ENCODE measurements at places on chromosomes 11 and 22.

GRCh38 chr22:32574958-32575910 lies 100.6 kb downstream of the FBXO7 start:
- DNase-seq: no peak
- peak overlapping the region; percentile 45 for H3K27ac ChIP-seq
- H3K27me3 ChIP-seq: no peaks in the 10 kb centered on the region
- no peaks in the 10 kb centered on the region for H3K36me3 ChIP-seq

DNA sequence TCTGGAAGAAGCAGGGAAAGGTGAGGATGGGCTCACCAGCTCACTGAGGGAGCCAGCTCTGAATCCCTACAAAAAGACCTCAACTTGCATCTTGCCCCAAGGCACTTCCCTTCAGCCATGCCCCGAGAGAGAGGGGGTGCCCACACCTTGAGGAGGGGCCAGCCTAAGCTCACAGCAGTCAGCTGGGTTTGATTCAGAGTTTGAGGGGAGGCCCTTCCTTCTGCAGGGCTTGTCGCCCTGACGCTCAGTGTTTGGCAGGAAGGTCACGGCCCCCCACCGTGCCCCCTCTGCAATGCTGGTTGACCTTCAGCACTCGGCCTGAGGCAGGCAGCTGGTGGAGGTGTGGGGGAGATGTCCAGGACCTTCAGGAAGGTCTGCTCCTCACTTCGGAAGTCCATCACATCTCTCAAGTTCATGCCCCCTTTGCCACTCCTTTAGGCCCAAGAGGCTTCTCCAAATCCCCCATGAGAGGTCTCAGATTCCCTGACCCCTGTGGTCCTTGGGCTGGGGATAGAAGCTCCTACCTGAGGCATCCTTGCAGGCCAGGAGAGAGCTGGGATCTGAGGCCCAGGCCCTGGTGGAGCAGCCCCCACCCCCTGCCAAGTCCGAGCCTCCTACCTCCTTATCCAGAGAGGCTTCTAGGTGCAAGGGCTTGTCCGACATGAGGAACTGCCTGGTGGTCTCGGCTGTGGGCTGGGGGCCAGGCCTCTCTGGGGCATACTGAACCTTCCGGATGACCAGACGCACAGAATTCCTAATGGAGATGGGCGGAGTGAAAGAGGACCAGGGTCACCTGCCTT lies 37.6 kb downstream of the TPBGL start:
- no peak for DNase-seq
- H3K27ac ChIP-seq: no peak overlapping the region
- H3K27me3 ChIP-seq: no peaks in the 10 kb centered on the region
- no peaks in the 10 kb centered on the region for H3K4me1 ChIP-seq
- H3K4me3 ChIP-seq: no peak overlapping the region

DNA sequence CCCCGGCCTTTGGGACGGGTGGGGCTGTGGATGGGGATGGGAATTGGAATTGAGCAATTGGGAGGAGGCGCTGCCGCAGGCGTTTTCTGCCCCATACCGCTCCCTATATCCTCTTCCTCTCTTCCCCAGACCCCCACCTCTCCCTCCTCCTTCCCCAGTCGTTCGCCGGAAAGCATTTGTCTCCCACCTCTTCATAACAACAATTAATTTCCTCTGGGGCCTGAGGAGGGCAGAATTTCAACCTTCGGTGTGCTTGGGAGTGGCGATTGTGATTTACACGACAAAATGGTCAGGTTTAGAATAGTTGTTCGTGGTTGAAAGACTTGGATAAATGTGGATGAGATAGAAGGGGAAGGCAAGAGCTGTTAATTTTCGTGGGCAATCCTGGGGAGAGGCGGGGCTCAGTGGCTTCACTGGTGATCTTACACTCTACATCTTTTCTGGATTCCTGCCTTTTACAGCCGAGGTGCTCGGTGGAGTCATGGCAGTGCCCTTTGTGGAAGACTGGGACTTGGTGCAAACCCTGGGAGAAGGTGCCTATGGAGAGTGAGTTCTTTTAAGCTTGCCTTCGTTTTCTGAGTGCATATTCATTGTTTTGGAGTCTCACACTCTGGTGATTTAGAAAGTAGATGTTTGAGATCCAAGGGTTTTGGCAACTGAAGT lies 1.5 kb downstream of the CHEK1 start:
- no peaks in the 10 kb centered on the region for H3K27me3 ChIP-seq
- peak overlapping the region; percentile 92 for H3K27ac ChIP-seq
- H3K36me3 ChIP-seq: peaks cover 3% of the 10 kb centered on the region
- peaks cover 19% of the 10 kb centered on the region for H3K4me1 ChIP-seq

DNA sequence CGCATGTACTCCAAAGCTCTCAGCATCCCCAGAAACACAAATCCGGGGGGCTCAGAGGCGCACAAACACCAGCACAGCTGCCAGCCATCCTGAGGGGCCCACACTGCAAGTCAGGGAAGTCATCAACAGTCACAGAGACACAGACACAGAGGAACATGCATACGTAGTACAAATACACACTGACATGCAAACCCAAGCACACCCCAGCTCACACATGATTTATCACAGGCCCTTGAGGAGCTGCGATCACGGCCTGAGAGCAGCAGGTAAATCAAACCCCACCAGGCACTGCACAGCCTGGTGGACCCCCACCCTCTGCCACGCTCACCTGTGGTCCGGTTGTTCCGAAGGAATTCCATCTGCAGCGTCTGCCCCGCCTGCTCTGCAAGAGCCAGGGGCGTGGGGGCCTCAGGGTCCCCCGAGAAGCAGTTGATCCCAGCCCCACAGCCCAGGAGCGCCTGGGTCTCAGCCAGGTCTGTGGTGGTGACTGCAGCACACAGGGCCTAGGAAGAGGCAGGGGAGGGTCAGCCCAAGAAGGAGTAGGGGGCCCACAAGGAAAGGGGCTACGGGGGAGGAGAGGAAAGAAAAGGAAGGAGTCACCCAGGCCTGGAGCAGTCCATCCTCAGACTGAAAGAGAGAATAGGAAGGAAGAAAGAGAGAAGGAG lies 28.5 kb upstream of the PDE2A start:
- H3K4me1 ChIP-seq: peaks cover 40% of the 10 kb centered on the region
- H3K27me3 ChIP-seq: no peaks in the 10 kb centered on the region
- DNase-seq: no peak
- H3K36me3 ChIP-seq: peaks cover 65% of the 10 kb centered on the region

DNA sequence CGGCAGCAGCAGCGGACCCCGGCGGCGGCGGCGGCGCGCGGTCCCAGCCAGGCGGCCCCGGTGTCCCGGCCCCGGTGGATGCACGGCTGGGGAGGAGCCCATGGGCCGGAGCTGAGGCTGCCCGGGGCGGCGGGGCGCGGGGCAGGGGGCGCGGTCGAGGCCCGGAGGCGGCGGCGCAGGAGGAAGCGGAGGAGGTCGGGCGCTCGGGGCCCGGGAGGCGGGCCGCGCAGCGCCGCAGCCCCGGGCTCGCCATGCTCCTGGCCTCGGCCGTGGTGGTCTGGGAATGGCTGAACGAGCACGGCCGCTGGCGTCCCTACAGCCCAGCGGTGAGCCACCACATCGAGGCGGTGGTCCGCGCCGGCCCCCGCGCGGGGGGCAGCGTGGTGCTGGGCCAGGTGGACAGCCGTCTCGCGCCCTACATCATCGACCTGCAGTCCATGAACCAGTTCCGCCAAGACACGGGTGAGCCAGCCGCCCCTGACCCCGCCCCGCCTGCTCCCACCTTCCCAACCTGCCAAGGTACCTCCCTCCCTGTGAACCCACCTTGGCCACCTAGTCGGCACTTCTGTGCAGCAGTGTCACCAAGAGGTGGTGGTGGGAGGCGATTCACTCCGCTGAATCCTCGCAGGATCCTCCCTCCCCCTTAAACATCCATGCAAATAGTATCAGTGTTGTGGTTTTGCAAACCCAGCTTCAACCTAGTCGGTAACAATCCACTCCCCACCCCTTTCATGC lies 580 bp downstream of the DTX4 start:
- no peaks in the 10 kb centered on the region for H3K27me3 ChIP-seq
- peak overlapping the region; percentile 76 for H3K27ac ChIP-seq
- no peak for DNase-seq
- H3K36me3 ChIP-seq: no peaks in the 10 kb centered on the region
- H3K4me3 ChIP-seq: peak overlapping the region; percentile 90
- H3K4me1 ChIP-seq: peaks cover 24% of the 10 kb centered on the region

GRCh38 chr11:59289356-59290181 lies 69.1 kb upstream of the OR5AN1 start:
- no peaks in the 10 kb centered on the region for H3K36me3 ChIP-seq
- DNase-seq: no peak
- no peaks in the 10 kb centered on the region for H3K4me1 ChIP-seq

DNA sequence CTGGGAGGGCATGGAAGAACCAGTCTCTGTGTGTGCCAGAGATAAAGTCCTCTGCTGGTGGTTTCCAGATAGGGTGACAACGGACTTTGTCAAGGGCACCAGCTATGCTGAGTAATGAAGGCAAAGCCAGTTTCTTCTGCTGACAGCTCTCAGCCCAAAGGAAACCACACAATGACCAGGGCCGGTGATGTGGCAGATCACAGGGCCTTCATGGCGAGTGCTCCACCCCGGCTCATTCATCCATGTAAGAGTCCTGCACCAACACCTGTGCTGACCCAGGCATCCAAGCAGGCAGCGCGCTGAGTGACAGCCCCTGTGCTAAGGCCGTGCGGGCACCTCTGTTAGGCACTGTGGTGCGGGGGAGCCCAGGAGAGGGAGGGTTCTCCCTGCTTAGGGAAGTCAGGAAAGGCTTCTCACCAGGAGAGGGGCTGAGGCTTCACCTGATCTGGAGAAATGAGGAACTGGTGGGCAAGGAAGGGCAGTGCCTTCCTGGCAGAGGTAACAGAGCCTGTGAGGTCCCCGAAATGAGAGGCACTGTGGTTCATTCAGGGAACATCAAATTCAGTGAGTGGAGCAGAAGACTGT lies 33.8 kb downstream of the TP53I11 start:
- H3K36me3 ChIP-seq: no peaks in the 10 kb centered on the region
- no peak overlapping the region for H3K4me3 ChIP-seq
- no peaks in the 10 kb centered on the region for H3K4me1 ChIP-seq
- no peaks in the 10 kb centered on the region for H3K27me3 ChIP-seq

DNA sequence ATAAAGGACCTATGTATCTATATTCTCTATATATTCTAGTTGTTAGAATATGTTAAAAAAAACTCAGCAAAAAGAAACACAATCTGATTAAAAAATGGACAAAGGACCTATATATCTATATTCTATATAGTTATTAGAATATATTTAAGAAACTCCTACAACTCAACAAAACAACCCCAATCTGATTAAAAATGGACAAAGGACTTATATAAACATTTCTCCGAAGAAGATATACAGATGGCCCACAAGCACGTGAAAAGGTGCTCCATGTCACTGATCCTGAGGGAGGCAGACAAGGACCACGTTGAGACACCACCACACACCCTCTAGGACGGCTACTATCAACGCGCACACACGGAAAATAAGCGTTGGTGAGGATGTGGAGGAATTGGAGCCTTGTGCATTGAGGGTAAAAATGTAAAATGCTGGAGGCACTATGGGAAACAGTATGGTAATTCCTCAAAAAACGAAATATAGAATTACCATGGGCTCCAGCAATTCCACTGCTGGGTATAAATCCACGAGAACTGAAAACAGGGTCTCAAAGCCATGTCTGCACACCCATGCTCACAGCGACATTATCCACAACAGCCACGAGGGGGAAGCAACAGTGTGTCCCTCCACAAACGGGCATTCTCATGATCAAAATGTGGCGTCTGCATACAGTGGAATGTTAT lies 22.7 kb downstream of the YPEL1 start:
- H3K4me3 ChIP-seq: peak overlapping the region; percentile 4
- H3K36me3 ChIP-seq: no peaks in the 10 kb centered on the region
- DNase-seq: no peak

DNA sequence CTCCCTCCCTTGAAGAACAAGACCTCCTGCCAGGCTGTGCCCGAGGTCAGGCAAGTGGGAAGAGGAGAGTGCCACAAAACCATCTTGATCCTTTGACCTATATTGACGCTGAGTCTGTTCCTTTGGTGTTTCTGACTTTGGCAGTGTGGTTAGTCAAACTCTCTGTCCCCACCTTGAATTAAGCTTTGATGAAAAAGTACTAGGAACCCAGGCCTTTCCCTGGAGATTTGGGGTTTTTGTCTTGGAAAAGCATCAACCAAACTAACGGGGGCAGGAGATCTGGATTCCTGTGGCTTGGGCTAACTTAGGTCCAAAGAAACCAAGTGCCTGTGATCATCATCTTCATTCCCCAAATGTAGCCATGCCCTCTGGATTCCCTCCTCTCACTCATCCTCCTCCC lies 40.4 kb downstream of the ARFGAP2 start:
- H3K4me3 ChIP-seq: no peak overlapping the region
- H3K36me3 ChIP-seq: peaks cover 13% of the 10 kb centered on the region
- peak; percentile 19 for DNase-seq
- H3K27ac ChIP-seq: no peak overlapping the region
- H3K27me3 ChIP-seq: no peaks in the 10 kb centered on the region

GRCh38 chr11:119370486-119371046 lies 10.9 kb downstream of the USP2 start:
- no peak for DNase-seq
- no peaks in the 10 kb centered on the region for H3K27me3 ChIP-seq
- no peaks in the 10 kb centered on the region for H3K36me3 ChIP-seq
- peak overlapping the region; percentile 42 for H3K27ac ChIP-seq
- peaks cover 79% of the 10 kb centered on the region for H3K4me1 ChIP-seq

DNA sequence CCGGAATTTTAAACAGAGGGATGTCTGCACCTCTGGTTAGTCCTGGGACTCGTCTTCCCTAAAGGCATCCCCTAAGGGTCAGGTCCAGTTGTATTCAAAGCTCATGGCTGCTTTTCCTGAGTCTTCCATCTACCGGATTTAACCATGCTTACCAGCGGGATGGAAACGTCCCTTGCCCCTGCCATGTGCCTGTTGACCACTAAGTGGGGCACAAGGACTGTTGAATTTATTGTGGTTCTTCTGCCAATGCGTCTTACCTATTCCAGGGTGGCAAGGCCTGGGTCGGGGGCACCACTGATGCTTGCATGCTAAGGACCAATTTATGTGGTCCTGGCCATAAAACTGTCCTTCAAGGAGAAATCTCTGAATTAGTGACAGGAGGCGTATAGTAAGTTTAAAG lies 25.6 kb downstream of the ANKRD42 start:
- no peak overlapping the region for H3K4me3 ChIP-seq
- no peak overlapping the region for H3K27ac ChIP-seq
- no peaks in the 10 kb centered on the region for H3K27me3 ChIP-seq
- no peak for DNase-seq

DNA sequence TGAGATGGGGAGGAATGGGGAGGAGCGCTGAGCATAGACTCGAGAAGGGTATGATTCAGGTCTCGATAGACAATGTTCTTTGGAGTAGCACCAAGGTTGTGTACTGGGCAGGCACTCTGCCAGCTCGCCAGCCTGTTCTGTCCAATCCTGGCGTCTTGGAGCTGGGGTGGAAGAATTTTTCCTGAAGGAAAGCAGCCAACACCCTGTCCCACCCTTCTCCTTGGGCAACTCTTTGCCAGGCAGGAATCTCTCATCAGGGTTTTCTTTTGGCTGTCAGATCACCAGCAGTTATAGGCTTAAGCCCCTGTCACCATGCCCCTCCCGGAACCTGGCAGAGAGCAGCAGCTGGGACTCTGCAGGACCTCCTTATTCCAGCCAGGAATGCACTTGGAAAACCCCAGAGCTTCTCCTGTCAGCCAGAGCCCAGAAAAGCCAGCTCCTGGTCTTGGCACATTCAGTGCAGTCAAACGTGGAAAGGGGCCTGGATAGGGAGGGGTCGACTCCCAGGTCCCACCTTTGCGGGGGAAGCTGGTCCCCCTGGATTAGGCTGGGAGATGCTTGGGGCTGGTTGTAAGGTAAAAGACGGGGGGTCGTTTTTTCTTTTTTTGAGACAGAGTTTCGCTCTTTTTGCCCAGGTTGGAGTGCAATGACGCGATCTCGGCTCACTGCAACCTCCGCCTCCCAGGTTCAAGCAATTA lies 14.4 kb upstream of the SPTBN2 start:
- no peak overlapping the region for H3K4me3 ChIP-seq
- peak overlapping the region; percentile 86 for H3K27ac ChIP-seq
- no peaks in the 10 kb centered on the region for H3K36me3 ChIP-seq
- DNase-seq: no peak
